ENCODE measurements at places on chromosomes 6 and 20.
A peak's percentile ranks its signal among the peaks of the same experiment; 100 is the strongest.

- DNase-seq, result no peak
Measured at GRCh38 chr6:116057766-116058165, 2.9 kb downstream of the FRK start.

DNA sequence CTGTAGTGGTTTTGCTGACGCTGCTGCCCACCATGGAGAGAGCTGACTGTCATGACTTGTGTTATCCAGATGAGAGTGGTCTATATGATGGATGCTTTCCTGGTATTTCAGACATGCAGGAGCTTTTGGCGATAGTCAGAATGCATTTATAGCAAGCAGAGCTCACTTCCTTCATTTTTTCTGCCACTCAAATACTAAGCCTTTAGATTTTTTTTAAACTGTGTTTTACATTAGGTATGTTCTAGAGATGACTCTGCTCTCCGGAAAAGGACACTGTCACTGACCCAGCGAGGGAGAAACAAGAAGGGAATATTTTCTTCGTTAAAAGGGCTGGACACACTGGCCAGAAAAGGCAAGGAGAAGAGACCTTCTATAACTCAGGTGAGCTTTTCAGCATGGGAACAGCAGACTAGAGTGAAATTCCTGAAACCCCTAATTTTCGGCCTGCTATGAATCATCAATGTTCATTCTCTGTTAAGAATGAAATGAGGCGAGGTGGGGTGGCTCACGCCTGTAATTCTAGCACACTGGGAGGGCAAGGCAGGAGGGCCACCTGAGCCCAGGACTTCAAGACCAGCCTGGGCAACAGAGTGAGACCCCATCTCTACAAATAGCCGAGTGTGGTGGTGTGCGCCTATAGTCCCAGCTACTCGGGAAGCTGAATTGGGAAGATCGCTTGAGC lies 98.6 kb upstream of the CLDN20 start:
- no peak for DNase-seq

DNA sequence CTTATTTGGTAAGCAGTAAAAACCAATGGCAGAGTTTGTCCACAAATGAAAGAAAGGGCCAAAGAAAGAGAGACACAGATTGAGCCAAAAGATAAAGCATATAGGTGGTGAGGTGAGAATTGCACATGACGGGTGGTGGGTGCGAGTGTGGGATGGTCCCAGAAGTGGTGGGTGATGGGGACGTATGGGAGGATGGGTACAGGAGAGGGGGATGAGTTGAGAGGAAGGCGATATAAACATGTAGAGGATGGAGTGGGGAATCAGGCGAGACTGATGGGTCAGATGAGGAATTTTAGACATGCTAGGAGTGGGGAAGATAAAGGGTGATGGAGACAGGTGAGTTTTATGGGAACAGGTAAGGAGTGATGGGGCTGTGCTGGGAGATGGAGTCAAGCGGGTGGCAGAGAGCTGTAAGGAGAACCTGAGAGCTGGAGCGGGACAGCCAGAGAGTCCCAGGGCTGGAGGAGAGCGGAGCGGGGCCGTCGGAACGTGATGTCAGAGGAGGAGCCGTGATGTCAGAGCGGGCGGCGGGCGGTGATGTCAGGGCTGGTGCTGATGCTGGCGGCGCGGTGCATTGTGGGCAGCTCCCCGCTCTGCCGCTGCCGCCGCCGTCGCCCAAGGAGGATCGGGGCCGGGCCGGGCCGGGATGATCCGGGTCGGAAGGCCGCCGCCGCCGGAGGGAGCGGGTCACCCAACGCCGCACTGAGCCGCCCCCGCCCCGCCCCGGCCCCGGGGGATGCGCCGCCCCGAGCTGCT lies at the start of gene TTBK1:
Gene TTBK1 (plus strand): TSS at position 574 of the 756 bp plus-strand sequence. CDS start 3,180 bp downstream, outside the sequence.
- no peak for DNase-seq

DNA sequence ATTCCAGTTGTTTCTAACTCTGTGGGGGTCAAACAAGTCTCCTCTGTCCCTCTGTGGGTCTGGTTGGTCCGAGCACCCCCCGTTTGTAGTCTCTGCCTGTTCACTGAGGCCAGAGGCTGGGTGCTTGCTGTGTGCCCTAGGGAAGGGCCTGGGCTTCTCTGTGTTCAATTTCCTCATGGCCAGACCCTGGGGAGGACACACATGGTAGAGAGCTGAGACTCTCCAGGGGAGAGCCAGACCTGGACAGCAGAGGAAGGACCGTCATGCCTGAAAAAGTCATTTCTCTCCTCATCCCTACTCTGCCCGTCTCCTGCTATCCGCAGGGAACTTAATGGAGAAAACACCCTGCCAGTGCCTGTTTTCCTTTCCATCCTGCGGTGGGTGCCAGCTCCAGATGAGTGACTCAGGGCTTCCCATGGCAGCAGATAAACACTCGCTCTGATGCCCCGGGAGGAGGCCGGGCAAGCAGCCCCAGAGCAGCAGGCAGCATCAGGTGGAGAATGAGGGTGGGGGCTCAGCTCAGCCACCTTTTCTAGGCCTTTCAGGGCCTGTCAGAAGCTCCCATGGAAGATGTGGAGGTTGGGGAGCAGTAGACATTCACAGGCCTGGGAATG lies 51.9 kb downstream of the SNAI1 start:
- peak; percentile 35 for DNase-seq

DNA sequence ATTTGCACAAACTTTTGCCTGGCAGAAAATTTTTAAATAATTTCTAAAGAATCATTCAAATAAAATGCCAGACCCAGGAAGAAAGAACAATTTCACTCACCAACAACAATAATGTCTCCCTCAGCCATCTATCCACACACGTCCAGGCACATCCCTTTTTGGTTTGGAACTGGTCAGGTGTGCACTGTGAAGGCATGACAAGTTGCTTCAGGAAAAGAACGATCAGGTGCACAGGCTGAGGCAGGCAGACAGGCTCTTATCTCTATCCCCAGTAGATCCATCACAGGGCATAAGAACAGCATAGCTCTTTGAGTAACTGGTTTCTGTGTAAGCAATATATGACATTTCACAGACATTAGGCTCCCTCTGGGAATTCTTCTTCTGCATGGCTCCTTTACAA lies 18.1 kb upstream of the NXT1 start:
- no peak for DNase-seq

DNA sequence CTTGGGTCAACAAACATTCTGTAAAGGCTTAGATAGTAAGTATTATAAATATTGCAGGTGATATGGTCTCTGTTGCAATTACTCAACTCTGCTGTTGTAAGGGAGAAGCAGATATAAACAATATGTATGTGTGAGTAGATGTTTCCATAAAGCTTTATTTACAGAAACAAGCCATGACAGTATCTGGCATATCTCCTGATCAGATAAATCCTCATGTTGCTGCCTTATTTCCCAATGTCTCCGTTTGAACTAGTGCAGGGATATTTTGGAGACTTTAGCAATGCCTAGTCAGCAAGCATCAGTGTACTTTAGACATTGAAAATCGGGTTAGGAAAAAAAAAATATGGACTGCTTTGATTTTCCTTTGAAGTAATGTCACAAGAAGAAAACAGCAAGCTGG lies 96.1 kb downstream of the LAMA2 start:
- DNase-seq, result no peak

GRCh38 chr6:120960761-120961160 lies 373.5 kb downstream of the TBC1D32 start:
- no peak for DNase-seq

GRCh38 chr20:17675519-17676377 lies 6.3 kb downstream of the RRBP1 start:
- no peak for DNase-seq

- DNase-seq, result peak; percentile 51
Measured at GRCh38 chr20:17854307-17854903, 114.2 kb downstream of the SNX5 start.

- no peak for DNase-seq
Measured at GRCh38 chr6:136103763-136104311, 146.3 kb downstream of the MTFR2 start.

Data from EL (cell line).